ENCODE measurements at places on chromosomes 16 and 17.

GRCh38 chr16:19119564-19119963, 5.8 kb downstream of the ITPRIPL2 start:
- no peak for DNase-seq

GRCh38 chr16:3049921-3050481, 3.6 kb downstream of the MMP25 start:
- no peak for DNase-seq

DNA sequence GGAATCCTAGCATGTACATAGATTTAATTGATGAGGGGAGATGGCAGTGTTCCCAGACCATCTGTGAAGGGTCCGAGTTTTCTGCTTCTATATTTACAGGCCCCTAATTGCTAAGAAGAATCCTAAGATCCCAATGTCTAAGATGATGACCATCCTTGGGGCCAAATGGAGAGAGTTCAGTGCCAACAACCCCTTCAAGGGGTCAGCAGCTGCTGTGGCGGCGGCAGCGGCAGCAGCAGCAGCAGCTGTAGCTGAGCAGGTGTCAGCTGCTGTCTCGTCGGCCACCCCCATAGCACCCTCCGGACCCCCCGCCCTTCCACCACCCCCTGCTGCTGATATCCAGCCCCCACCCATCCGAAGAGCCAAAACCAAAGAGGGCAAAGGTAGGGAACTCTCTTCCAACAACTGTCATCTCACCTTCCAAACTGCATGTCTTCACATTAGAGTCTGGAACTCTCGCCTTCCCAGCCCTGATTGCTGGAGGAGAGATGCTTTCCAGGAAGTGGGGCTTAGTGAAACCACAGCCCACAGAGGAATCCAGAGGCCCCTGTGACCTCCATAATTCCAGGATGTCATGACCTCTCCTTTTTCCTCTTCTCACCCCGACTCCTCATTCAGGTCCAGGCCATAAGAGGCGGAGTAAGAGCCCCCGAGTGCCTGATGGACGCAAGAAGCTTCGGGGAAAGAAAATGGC, 4.7 kb downstream of the CHD3 start:
- no peak for DNase-seq

DNA sequence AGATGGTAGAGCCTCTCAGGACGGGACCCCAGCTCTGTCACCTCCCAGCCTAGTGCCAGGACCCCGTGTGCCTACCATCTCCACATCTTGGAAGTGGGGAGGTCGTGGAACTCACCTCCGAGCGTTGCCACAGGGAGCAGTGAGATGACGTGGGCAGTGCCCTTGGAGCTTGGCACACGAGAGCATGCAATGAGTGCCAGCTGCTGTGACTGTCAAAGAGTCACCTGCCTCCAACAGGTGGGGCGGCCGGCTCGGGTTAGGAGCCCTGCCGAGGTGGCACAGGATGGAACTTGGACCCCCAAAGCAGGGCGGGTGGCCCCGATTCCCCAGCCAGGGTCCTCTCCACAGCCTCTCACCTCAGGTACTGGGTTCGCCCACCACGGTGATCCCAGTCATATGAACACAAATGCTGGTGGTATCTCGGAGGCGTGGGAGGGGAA, 5.5 kb downstream of the VPS4A start:
- no peak for DNase-seq

DNA sequence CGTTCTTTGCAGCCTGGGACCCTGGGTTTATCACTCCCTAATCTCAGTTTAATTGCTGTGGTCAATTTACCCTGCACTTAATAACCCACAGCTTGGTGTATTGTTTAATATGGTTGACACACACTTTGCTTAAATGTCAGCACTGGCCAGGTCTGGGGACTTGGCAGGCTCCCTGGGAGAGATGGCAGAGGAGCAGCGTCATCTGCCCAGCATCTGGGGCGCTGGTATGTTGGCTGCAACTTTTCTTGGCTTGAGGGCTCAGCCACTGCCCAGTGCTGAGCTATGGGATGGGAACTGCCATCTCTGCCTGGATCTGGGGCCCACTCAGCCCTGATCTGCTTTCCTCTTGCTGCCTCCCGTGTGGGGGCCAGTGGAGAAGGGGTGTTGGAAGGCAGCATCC, 115.7 kb upstream of the IRX3 start:
- no peak for DNase-seq

DNA sequence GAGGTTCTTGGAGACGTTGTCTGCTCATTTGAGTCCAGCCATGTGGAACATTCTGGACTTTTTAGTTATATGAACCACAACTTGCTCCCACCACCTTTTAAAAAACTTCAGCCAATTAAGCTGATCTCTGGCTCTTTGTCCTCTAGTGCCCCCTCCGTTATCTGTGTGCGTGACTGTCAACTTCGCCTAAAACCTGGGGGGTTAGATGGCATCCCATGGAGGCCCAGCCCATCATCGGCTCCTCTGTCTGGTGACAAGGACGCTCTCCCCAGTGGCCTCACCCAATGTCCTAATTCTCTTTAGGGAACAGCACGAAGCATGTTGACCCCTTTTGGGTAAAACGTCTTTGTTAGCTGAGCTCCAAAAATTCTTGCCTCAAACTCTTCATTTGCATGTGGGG, 341.0 kb upstream of the TNRC6C start:
- DNase-seq: no peak

- no peak for DNase-seq
Measured at GRCh38 chr16:14462811-14463210, 167.2 kb downstream of the PARN start.

DNA sequence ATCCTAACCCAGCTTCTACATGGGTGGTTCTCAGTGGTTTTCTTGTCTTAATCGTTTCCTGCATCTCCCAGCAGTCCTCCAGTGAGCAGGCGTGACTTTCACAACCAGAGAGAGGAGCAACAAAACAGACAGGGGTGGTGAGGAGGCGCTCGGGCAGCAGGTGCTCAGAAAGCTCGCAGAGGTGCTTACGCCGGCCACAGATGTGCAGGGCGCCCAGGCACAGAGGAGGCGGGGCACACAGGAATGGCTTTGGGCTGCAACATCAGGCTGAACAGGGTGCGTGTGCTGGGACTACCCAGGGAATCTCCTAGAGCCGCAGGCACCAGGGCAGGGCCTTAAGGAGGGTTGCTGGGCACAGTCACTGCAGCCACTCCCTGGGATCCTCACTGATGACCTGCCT, 32.6 kb downstream of the KLHDC4 start:
- DNase-seq: no peak

- DNase-seq: no peak
Measured at GRCh38 chr17:14474591-14474990, 173.7 kb downstream of the HS3ST3B1 start.

Measured in activated naive CD4-positive, alpha-beta T cell (primary cell).